ENCODE measurements at places on chromosomes 5 and 9.

GRCh38 chr5:131997026-131997726 lies 14.3 kb downstream of the ACSL6 start:
- no peak for DNase-seq

GRCh38 chr9:81408951-81409350 lies 280.4 kb downstream of the TLE1 start:
- DNase-seq = no peak

GRCh38 chr5:139207297-139208000 lies 9.3 kb upstream of the SIL1 start:
- no peak for DNase-seq

GRCh38 chr5:141478321-141478945 lies 2.7 kb downstream of the PCDHGC3 start:
- DNase-seq = no peak

- DNase-seq = no peak
Observed at GRCh38 chr5:87851603-87852002, 417.0 kb downstream of the TMEM161B start.

DNA sequence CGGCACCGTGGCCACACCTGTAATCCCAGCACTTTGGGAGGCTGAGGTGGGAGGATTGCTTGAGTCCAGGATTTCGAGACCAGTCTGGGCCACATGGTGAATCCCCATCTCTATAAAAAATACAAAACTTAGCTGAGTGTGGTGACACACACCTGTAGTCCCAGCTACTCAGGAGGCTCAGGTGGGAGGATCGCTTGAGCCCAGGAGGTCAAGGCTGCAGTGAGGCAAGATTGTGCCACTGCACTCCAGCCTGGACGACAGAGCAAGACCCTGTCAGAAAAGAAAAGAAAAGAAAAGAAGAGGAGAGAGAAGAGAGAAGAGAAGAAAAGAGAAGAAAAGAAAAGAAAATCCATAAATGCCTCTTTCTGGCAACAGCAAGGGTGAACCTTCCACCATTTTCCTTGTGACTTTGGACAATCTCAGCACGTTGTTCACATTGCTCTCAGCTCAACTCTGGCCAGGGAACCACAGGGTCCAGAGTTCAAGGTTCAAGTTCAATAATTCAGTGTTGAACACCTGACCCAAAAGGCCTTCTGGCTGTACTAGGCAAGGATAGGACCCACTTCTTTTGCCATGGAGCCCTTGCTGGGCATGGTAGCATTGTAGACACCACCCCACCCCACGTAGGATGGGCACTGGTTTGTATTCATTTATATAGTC lies 14.6 kb upstream of the DUSP1 start:
- no peak for DNase-seq

DNA sequence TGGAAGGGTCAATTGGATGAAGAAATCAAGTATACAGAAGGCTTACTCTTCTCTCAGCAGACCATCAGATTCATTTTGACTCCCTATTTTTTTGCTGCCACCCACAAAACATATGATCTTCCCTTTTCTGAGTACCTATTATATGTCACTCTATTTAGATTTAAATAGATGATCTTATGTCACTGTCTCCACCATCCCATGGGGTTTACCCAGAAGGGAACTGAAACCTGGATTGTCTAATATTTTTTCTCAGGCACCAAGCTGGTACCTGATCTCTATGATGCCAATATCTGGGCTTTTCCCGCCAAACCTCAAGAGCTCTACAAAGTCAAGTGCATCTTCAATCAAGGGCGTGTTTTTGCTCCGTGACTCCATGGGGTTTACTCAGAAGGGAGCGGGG lies 118.7 kb downstream of the GAS1 start:
- no peak for DNase-seq

GRCh38 chr5:169945831-169946261 lies 34.4 kb downstream of the INSYN2B start:
- DNase-seq = no peak

DNA sequence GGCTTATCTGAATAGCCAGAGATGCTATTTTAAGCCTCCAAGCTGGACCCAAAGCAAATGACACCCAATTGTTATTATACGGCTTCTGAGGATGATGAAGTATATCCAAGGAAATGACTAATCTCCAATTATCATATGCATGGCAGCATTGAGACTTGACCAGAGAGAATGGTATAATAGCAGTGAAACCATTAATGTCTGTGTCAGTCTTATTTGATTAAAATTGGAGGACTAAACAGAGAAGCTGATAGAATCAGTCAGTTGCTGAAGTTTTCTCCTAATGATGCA lies 200.5 kb downstream of the EFNA5 start:
- no peak for DNase-seq

- DNase-seq = no peak
Observed at GRCh38 chr5:140118302-140118936, 4.5 kb downstream of the PURA start.

GRCh38 chr5:93887678-93888077 lies 146.3 kb upstream of the POU5F2 start:
- DNase-seq = no peak

DNA sequence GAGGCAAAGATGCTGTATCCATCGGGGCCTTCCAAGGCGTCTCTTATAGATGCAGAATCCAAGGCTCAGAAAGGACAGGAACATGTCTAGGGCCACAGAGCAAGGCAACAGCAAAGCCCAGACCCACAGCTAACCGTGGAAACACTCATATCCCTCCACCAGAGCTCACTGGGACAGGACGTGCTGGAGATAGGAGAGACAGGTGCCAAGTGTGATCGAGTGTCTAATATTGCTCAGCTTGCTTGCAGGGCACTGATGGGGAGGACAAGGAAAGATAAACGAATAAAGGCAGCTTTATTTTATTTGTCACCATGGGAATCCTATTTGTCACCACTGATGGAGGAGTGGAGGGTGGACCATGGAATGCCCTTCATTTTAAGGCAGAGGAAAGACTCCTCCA lies 44.0 kb upstream of the AKNA start:
- DNase-seq = no peak

- DNase-seq = no peak
Observed at GRCh38 chr5:147085409-147085808, 149.4 kb upstream of the STK32A start.

All from AML-193 (cell line).